GM10248 (cell line): ENCODE measurements at places on chromosomes 4 and X.

DNA sequence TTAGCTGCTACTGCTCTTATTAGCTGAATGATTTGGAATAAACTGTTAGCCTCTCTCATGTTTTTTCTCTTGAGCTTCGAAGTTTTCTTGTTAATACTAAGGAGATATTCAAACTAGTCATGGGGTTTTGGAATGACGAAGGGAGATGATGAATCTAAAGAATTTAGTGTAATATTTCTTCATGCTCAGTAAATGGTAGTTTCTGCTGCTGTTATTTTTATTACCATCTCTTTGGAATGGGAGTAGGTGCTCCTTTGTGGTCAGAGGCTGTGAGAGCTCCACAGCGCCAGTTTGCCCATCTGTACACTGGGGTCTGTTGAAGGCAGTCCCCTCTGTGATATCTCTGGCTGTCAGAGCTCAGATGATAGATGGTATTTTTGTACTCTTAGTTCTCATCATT, 33.7 kb downstream of the HTT start:
- no peak for DNase-seq

GRCh38 chr4:70752236-70752635, 30.5 kb downstream of the RUFY3 start:
- DNase-seq: no peak

GRCh38 chr4:54823616-54824015, 165.9 kb downstream of the KIT start:
- no peak for DNase-seq

DNA sequence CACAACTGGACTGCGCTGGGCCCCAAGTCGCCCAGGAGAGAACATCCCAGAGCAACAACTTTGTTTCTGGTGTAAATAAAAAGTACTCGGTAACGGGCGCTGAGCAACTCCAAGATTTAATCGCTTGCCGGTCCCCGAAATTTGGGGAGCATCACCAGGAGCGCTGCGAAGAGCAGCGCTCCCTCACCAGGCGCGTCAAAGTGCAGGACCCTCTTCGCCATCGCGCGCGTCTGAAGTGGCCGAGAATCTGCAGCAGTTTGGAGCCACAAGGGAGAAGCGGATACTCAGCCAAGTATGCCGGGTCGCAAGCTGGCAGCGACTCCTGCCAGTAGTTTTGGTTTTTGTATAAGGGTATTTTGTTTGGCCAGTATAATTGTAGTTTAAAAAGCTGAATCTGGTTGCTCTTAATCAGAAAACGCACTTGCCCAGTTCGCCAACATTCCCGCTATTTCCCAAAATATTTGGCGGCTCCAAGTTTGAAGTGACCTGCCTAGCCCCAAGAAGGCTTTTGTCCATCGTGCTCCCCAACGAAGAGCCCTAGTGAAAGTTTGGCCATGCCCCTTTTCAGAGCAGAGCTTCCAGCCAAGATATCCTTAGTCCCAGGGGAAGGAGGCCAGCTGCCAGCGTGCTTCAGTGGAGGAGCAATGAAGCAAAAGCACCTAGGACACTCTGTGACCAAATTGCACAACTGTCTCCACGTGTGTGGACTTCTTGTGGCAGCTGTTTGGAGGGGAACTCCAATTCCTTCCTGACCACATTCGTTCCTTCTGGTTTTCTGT, 557 bp upstream of the KDR start:
- DNase-seq: peak; percentile 7

GRCh38 chrX:54479136-54480111, 16.6 kb downstream of the FGD1 start:
- no peak for DNase-seq

DNA sequence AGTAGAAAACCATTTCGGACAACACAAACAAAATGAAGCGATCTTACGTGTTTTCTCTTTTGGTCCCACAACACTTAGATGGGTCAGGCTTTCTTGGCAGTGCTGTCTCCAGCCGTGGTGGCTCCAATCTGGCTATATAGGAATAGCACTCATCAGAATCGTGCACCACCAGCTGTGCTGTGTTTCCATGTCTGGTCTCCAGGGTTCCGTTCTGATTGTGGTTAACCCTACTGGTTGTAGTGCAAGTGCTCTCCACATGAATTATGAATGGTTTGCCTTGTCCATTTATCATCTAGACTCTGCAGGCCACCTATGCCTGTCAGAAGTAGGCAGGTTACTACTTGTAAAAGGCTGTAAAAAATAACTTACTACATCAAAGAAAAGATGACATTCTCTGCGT, 536.3 kb downstream of the IQCM start:
- no peak for DNase-seq

DNA sequence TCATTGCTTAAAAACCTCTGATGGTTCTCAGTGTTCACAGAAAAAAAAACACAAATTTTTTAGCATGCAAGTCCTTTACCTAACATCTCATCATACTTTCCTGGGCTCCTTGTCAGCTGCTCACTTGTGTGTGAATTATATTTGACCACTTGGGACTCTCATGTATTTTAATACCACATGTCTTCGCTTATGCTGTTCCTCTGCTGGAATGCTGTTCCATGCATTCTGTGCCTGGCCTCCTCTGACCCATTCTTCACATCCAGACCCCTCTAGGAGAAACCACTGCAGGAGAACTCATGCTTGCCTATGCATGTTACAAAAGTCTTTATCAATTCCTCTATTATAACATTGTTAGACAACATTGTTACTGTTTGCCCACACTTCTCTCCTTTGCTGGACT, 157.6 kb downstream of the PDGFRA start:
- no peak for DNase-seq

- no peak for DNase-seq
These were observed 149.1 kb downstream of the MAGEB17 start for GRCh38 chrX:16316331-16316730.

DNA sequence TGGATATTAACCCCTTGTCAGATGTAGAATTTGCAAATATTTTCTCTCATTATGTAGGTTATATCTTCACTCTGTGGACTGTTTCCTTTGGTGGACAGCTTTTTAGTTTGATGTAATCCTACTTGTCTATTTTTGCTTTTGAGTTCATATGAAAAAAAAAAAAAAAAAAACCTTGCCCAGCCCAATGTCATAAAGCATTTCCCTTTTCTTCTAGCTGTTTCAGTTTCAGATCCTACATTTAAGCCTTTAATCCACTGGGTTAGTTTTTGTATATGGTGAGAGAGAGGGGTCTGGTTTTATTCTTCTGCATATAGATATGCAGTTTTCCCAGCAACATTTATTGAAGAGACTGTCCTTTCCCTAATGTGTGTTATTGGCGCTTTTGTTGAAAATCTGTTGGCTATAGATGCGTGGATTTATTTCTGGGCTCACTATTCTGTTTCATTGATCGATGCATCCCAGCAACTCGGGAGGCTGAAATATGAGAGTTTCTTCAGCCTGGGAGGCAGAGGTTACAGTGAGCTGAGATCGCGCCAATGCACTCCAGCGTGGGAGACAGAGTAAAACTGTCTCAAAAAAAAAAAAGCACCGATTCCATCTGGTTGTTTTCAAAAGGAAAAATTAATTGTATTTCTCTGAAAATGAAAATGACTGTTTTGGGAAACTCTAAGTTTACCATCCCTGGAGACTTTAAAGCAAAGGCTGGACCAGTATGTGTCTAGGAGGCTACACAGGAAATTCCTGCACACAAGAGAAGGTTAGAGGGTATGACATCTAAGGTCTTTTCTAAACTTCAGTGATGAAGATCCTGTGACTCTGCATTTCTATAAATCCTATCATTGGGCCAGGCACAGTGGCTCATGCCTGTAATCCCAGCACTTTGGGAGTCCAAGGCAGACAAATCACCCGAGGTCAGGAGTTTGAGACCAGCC, 35.6 kb downstream of the STEEP1 start:
- no peak for DNase-seq

DNA sequence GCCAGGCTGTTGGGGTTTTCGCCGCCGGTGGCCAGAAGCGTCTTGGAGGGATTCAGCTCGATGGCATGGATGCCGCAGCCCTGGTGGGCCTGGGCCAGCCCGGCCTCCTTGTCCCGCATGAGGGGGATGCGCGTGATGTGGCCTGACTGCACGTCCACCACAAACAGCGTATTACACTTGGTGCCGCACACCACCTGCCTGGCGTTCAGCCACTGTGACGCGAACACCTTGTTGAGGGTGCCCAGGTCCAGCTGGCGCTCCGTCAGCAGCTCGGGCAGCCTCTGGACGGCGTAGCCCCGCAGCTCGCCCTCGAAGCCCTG, 728 bp downstream of the DCAF12L2 start:
- DNase-seq: no peak

DNA sequence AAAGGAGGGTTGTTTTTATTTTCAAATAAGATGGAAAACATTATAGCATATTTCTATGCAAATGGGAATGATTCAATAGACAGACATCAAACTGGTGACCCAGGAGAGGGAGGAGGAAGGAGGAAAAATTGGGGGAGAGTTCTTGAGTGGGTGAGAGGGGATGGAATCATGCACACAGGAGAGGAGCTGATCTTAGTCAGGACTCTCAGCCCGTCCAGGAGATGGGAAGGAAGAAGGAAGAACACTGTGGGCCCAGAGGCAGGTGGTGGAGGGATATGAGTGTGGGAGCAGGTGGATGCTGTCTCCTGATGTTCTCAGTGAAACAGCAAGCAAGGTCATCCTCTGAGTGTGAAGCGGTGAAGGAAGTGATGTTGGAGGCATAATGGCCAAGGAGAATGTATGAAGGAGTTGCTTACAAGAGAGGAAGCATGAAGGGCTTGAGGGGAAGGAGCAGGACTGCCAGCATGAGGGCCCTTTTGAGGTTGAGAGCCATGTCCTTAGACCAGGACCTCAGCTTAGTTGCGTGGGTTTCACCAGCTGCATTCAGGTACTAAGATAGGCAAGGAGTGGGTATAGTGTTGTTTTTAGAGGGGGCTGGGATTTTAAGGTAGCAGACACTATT, 161.7 kb upstream of the NAP1L5 start:
- DNase-seq: no peak

- no peak for DNase-seq
These were observed 33.4 kb downstream of the ARHGEF6 start for GRCh38 chrX:136747003-136747986.

DNA sequence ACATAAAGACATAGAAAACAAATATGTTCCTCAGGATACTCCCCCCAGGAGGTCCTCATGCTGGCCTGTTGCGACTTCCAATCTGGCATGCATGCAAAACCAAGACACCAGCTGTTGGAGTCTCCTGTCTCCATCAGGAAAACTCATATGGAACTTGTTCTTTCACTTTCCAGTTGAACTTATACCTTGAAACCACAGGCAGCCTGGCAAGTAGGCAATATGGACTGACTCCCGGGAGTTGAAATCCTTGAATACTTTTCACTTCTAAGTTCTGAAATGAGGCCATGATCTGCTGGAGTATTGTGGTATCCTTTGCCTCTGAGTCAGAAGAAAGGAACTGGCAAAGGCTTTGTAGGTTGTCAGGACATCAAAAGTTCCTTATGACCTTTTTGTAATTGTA, 444.2 kb downstream of the IDS start:
- no peak for DNase-seq

- no peak for DNase-seq
These were observed 252.9 kb upstream of the CXXC4 start for GRCh38 chr4:104747635-104748034.

GRCh38 chr4:108417923-108418322, 202.5 kb upstream of the RPL34 start:
- DNase-seq: no peak
